ENCODE measurements at places on chromosomes 12 and 14.

- DNase-seq: no peak
Measured at GRCh38 chr14:96104469-96105057, 65.4 kb downstream of the C14orf132 start.

DNA sequence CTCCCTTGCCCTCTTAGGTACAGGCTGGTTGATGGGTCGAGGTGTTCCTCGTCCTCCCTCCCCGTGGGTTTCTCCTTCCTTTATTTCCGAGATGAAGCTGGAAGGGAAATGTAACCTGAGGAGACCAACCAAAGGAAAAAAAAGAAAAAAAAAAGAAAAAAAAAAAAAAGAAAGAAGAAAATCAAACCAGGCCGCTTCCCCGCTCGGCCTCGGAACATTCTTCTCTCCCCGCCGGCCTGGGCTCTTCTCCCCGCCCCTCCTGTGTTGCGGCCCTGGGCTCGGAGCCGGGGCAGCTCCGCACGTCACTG, 1.6 kb upstream of the NFATC4 start:
- DNase-seq: no peak

DNA sequence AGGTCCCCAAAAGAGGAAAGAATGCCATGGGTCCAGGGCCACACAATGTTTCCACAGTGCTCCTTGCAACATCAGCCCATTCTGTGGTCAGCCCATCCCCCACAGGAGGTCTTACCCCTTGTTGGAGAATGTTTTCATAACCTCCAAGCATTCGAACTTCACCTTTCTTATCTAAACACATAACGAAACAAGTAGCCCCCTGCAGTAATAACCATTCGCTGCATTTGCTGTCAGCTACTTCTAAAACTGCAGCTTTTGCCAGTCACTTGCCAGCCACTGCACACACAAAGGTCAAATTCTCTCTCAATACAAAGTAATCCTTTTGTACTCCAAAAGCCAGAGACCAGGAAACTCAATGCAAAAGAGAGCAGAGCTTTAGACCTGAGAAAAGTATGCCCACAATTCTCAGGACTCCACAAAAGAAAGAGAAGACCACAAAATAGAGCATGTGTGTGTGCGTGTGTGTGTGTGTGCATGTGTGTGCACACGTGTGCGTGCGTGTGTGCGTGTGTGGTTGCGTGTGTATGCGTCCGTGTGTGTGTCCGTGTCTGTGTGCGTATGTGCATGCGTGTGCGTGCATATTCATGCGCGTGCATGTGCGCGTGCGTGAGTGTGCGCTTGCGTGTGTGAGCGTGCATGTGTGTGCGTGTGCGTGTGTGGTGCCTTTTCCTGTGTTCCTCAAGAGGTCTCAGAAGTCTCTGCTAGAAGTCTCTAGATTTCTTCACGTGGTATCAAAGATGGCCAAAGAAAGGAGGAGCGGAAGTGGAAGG, 31.7 kb upstream of the NINJ2 start:
- no peak for DNase-seq

GRCh38 chr12:8527250-8528130, 13.2 kb downstream of the CLEC4E start:
- no peak for DNase-seq

DNA sequence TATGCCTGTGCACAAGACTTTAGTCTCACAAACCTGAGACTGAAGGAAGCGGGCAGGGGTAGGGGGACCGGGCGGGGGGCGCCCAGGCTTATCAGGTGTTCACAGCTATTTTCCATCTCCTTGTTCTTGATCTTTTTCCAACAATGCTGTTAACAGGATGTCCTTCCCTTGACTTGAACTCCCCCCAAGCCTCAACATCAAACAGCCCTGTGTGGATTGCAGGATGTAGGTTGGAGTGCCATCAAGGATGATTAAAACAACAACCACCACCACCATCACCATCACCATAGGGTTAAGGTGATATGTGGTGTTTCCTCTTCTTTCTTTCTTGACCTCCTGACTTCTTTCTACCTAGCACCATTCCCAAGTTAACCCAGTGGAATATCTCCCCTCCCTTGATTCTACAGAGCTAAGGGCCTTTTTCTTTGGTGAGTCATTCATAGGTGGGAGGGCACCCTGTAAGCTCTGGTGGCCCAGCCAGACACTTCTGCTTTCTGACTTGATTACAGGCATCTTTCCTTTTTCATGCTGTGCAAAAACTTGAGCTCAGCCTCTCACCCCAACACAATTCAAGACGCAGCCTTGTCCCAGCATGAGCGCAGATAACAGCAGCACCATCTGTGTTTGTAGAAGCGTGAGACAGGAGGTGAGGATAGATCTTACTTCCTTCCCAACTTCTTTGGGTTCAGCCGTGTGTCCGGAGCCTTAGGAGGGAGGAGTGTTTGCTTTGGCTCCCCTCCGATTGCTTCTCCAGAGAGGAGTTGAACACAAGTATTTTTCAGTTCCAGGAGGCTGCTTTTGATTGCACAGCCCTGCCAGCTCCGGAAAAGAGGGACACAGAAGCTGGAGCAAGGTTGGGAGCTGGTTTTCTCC, 26.8 kb downstream of the FLVCR2 start:
- no peak for DNase-seq

DNA sequence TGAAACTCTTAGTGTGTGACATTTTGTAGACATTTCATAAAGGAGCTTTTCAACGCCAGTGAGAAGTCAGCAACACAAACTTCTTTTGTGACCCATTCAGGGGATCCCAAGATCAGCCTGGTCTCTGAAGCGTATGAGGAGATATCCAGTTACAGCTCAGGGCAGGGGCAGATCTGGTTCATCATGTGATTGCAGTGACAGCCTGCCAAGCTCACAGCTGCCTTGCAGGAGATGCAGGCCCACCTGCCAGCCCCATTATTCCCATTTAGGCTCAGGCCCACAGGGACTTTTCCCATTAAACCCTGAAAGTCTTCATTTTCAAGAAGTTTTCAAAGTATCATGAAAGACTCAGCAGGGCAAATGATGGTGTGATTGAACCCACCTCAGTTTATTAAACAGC, 38.3 kb downstream of the SRGAP1 start:
- no peak for DNase-seq

GRCh38 chr12:103523771-103524170, 28.0 kb upstream of the C12orf42 start:
- no peak for DNase-seq

- DNase-seq: no peak
Measured at GRCh38 chr12:76242813-76243550, 105.2 kb downstream of the BBS10 start.

- DNase-seq: no peak
Measured at GRCh38 chr14:95727056-95727700, 13.3 kb upstream of the TCL1A start.

GRCh38 chr12:117967512-117967911, 1.3 kb downstream of the KSR2 start:
- DNase-seq: no peak

DNA sequence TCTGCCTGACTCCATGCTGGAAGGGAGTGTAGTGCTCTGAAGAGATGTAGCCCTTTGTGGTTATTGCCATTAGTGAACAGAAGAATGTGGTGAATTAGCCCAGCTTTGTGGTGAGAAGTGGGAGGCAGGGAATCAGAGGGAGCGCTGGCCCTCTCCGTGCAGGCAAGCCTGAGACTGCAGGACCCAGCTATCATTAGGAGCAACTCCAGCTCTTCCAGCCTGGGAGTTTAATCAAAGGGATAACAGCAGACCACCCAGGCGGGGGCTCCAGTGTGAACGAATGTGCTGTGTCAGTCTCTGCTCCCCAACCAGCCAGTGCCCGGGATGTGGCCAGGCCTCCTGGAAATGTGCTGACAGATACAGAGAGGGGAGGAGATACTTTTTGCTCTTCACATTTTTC, 142.7 kb downstream of the TTLL5 start:
- DNase-seq: no peak

- no peak for DNase-seq
Measured at GRCh38 chr12:77584860-77585259, 245.8 kb upstream of the NAV3 start.

DNA sequence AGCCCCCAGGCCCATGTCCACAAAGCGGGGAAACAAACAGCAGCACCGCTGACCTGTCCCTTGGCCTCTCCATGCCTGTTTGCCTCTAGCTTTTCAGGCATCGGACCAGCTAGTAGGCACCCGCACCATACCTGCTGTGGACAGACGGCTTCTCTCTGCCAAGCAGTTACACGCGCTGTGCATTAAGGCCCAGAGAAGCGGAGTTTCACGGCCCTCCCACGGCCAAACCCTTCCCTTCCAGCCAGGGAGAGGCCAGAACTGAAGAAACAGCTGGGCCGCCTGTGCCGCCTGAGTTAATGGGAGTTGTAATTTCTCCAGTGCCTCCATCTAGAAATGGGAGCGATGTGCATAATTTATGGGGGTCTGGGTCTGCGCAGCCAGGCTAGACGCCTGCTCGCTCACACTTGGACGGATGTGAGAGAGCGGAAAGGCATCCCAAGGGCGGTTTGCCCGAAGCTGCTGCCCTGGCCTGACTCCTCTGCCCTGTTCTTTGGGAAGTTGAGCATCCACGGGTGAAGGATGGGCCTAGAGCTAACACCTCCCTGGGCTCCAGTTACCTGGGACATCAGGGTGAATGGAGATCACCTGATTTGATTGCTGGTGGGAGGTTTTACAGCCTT, 89.7 kb upstream of the BCL11B start:
- DNase-seq: no peak

- no peak for DNase-seq
Measured at GRCh38 chr12:8123124-8123912, at the start of gene CLEC4A. Gene CLEC4A, plus strand, starts transcription at chr12:8123617. Its CDS starts 262 bp downstream, at chr12:8123879.

GRCh38 chr12:15796493-15797141, 7.4 kb upstream of the EPS8 start:
- no peak for DNase-seq

GRCh38 chr12:85484387-85484786, 204.4 kb downstream of the ALX1 start:
- no peak for DNase-seq

- DNase-seq: no peak
Measured at GRCh38 chr12:64877363-64878004, 53.0 kb downstream of the TBC1D30 start.

GRCh38 chr12:93115198-93115601, 186.1 kb upstream of the EEA1 start:
- DNase-seq: no peak

DNA sequence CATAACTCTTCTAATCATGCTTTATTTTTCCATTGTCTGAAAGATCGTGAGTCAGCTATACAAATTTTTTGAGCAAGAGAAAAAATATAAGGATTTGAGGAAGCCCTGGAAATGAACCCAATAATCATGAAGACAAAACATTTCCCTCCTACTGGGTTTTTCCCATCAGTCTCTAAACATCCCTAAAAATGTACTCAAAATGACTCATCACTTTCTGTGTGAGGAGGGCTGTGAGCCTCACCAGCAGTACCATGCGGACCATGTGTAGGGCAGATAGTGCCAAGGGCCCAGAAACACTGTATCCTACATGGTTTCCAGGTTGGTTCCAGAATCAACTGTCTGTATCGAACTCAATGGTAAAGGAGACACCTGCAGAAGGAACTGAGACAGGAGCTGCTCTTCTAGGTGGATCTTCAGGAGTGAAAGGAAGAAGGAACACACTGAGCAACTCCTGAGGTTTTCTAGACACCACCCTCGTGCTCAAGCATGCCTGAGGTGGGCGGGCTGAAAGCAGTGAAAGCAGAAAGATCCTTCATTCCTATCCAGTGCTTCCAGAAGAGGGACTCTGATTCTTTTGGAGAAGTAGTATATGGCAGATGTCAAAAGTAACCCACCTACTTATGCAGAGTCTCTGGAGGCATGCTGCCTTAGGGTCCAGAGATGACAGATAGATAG, 48.6 kb upstream of the RHOJ start:
- no peak for DNase-seq

DNA sequence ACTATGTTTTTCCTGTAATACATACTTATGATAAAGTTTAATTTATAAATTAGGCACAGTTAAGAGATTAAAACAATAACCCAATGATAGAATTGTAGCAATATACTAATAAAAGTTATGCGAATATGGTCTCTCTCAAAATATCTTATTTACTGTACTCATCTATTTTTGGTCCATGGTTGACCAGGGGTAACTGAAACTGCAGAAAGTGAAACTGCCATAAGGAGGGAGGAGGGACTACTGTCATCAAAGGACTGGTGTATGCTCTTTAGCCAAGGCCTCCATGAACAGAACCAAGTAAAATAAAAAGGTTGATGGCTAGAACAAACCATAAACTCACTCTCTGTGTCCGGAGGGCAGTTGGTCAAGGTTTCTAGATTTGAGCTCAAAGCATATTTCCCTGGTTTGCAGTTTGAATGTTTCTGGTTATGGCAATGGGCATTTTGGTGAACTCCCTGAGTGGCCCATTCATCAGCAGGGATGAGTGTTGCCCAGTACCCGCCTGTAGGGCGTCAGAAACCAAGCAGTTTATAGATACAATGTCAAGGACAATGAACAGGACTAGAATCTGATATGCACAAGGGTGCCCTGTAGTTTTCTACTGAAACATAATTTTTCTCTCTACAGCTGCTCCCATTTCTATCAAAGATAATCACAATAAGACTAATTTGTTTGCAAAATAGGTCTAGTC, 19.8 kb downstream of the LEMD3 start:
- no peak for DNase-seq

DNA sequence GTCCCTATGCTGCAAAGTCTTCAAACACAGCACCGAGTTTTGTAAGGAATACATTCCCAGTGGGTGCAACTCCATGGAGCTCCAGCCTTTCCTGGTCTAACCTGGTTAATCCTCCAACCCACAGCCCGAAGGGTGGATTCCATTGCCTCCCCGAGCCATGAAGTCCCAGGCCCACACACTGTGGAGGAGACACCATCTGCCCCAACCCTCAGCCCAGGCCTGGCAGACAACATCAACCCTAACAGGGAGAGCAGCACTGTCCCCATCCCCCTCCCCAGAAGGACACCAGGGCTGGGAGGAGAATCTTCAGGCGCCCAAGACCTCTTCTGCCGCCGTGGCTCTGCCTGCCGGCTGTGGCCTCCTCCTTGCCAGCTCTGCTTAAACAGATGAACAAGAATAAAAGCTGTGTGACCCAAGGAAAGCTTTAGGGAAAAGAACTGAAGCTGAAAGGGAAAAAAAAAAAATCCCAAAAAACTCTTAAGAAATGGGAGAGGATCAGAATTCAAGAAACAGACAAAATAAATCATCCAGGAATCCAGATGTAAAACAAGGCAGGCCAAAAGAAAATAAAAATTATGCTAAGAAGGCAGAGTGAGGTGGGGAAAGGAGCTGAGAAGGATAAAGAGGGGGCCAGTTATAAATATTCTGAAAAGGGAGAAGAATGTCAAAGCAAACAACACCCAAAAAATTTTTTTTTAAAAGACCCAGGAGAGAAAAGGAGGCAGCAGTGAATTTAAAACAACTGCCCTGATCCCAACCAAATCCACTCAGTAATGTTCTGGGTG, 16.0 kb upstream of the ZFP36L1 start:
- DNase-seq: no peak

All from activated CD8-positive, alpha-beta memory T cell treated with anti-CD3 and anti-CD28 coated beads for 48 hours (primary cell).